ENCODE measurements at places on chromosomes 1 and 21. TPM values are rescaled to one million over a fixed set of nuclear protein-coding genes. Genes with fewer than 3 reads are reported as not detected.

Gene CFHR1
- 0.60 TPM for total RNA-seq

Gene CADM3
- total RNA-seq, result 0.48 TPM

Gene EXTL1
- total RNA-seq, result not detected

Gene LHX8
- total RNA-seq, result not detected

Gene TNFSF18
- 2.0 TPM for total RNA-seq

Gene KLF17
- total RNA-seq, result not detected

Gene NOTCH2
- total RNA-seq, result 92.0 TPM

Gene TMCC2
- 1.00 TPM for total RNA-seq

Gene CYP4A22
- not detected for total RNA-seq

Gene KLHDC8A
- total RNA-seq, result 3.1 TPM

Gene LRRC38
- total RNA-seq, result not detected

Gene IBA57
- 6.9 TPM for total RNA-seq

Gene ELAVL4
- total RNA-seq, result not detected

Gene PRKAB2
- 6.5 TPM for total RNA-seq

Gene TRIM63
- not detected for total RNA-seq

Gene BEST4
- not detected for total RNA-seq

Gene CASZ1
- 22.8 TPM for total RNA-seq

Gene DNM3
- 1.6 TPM for total RNA-seq

Gene KIF17
- 0.60 TPM for total RNA-seq

Gene GNB1
- total RNA-seq, result 148 TPM

Gene GPA33
- total RNA-seq, result not detected

Gene FCAMR
- 0.08 TPM for total RNA-seq

Gene GJA9
- total RNA-seq, result 0.44 TPM

Gene NID1
- total RNA-seq, result 5.3 TPM
